ENCODE measurements at places on chromosomes 1 and 21.

DNA sequence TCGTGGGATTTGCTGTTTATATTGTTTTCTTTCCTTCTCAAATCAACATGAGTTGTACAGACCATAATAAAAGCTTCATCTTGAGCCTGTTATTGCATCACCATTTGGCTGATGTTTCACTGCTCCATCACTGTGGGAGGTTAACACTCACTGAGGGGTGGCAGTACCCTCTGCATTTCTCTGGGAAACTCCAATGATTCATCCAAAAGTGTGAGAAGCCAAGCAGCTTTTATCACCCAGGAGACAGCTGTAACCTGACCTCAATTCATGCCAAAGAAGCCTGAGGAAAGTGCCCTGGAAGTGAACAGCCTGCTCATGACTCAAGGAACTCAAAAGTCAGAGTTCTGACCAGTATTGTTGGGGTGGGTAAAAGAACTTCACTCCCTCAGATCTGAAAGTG, 84.1 kb downstream of the GPR88 start:
- no peak overlapping the region for H3K4me3 ChIP-seq
- H3K27me3 ChIP-seq: no peaks in the 10 kb centered on the region
- H3K4me1 ChIP-seq: no peaks in the 10 kb centered on the region
- peak overlapping the region; percentile 65 for H3K27ac ChIP-seq
- DNase-seq: peak; percentile 25

- no peaks in the 10 kb centered on the region for H3K4me1 ChIP-seq
- H3K36me3 ChIP-seq: no peaks in the 10 kb centered on the region
- H3K27ac ChIP-seq: no peak overlapping the region
- no peak for DNase-seq
Measured at GRCh38 chr21:17866590-17866989, 47.4 kb upstream of the C21orf91 start.

DNA sequence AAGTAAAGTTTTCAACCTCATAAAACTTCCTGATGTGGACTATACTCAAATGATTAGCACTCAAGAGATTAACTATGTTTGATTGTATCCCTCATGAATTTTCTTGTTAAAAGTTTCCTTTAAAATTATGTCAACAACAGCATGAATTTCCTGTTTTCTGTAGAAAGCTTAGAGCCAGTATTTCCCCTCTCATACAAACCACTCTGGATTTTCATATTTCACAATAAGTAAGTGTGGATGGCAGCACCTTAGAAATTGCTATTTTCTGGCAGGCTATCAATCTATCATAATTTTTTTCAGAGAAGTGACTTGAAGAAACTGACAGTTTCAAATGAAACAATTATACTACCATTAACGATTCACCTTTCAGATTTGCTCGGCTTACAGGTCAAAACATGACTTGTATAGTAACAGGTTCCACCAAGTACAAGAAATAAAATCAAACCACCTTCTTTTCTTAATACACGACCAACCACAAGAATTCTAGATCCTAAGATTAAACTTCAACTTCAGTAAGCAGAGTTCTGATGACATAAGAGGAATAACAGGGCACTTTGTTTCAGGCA, 20.8 kb downstream of the ELK4 start:
- H3K4me3 ChIP-seq: no peak overlapping the region
- peaks cover 7% of the 10 kb centered on the region for H3K4me1 ChIP-seq
- no peaks in the 10 kb centered on the region for H3K27me3 ChIP-seq
- peak overlapping the region; percentile 82 for H3K27ac ChIP-seq

GRCh38 chr1:58879464-58879863, 95.6 kb upstream of the JUN start:
- no peaks in the 10 kb centered on the region for H3K36me3 ChIP-seq
- H3K27me3 ChIP-seq: no peaks in the 10 kb centered on the region
- no peak overlapping the region for H3K4me3 ChIP-seq
- H3K4me1 ChIP-seq: peaks cover 49% of the 10 kb centered on the region
- no peak for DNase-seq

GRCh38 chr1:95353194-95353593, 119.2 kb downstream of the RWDD3 start:
- H3K4me1 ChIP-seq: no peaks in the 10 kb centered on the region
- H3K27me3 ChIP-seq: no peaks in the 10 kb centered on the region
- H3K36me3 ChIP-seq: no peaks in the 10 kb centered on the region
- DNase-seq: no peak
